ENCODE measurements at places on chromosomes 11 and 22.

DNA sequence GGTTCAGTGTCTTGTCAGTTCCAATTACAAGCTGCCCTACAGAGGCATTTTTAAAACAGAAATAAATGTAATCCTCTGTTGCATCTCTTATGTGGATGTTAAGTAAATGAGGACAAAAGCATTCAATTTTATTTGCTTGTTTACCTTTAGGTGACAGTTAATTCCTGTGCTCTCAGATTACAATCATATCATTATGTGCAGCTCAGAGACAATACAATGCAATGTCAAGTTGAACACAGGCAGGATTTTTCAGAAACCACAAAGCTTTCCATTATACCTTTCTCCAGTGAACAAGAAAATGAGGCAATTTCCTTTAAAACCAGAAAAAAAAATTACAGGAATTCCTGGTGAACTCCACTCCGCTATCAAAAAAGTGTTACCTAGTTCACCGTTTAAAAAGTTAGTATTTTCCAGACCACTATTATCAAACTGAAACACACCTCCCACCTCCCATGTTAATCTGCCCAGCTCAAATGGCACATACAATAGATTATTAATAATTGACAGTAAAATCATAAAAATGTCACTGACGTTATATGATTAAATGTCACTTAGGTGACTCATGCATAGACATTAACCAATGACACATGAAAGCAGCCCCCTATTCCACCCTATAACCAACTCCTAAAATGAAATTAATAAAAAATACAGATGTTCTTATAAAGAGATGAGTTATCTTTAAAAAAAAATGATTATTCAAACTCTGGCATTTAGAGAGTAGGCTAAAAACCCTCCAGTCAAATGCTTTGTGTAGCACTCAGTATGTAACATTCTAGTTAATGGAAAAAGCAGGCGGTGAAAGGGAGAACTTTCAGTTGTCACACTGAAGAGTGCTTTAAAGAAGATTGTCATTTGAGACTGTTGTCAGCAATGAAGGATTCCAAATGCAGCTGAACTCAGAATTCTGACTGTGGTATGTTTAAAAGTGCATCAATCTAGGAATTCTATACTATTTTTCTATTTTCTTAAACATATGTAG lies 98.6 kb downstream of the MUC15 start:
- H3K27me3 ChIP-seq, result no peaks in the 10 kb centered on the region
- H3K4me3 ChIP-seq, result no peak overlapping the region
- peak overlapping the region; percentile 28 for H3K27ac ChIP-seq
- no peaks in the 10 kb centered on the region for H3K36me3 ChIP-seq

GRCh38 chr22:20013382-20013871 lies 3.2 kb downstream of the ARVCF start:
- H3K27me3 ChIP-seq, result no peaks in the 10 kb centered on the region
- peaks cover 4% of the 10 kb centered on the region for H3K4me1 ChIP-seq
- no peaks in the 10 kb centered on the region for H3K36me3 ChIP-seq
- peak; percentile 40 for DNase-seq
- no peak overlapping the region for H3K4me3 ChIP-seq

- H3K27me3 ChIP-seq, result no peaks in the 10 kb centered on the region
- no peaks in the 10 kb centered on the region for H3K36me3 ChIP-seq
- no peak overlapping the region for H3K4me3 ChIP-seq
- H3K4me1 ChIP-seq, result no peaks in the 10 kb centered on the region
- DNase-seq, result no peak
Measured at GRCh38 chr11:37657645-37658044, 1059.6 kb upstream of the RAG2 start.

DNA sequence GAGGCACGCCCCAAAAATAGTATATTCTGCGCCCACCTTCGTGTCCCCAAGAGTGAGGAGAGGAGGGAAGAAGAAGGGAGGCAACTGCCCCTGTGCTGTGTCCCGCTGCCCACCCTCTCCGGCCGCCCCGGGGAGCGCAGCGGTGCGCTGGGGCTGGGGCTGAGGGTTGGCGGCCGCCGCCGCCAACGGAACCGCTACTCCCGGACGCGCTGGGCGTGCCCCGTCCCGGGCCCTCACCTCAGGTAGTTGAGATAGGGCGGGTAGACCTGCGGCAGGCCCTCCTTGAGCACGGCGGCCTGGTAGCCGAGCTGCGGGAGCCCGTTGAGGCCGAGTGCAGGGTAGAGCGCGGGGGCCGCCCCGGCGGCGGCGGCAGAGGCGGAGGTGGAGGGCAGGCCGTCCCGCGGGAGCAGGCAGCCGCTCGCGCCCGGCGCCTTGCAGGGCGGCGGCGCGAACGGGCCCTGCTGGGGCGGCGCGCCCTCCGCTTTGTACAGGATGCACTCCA lies 2.4 kb downstream of the PGR start:
- DNase-seq, result no peak
- no peaks in the 10 kb centered on the region for H3K27me3 ChIP-seq
- no peaks in the 10 kb centered on the region for H3K36me3 ChIP-seq
- H3K27ac ChIP-seq, result no peak overlapping the region
- no peaks in the 10 kb centered on the region for H3K4me1 ChIP-seq

DNA sequence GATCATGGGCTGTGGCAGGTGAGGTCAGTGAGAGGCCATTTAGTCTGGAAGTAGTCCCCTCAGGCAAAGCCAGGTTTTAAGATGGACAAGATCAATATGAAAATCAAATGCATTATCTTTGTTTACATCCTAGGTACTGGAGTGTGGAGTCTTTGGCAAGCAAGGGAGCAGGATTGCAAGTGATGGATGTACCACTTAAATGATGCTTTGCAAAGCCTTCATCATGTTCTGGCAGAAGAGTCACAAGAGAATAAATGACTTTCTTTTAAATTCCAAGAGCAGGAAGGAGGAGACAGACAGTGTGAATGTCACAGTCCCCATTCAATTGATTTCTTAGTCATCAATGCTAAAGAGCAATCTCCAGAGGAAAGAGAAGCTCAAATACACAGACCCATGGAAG lies 908.3 kb downstream of the FAM181B start:
- H3K4me3 ChIP-seq, result no peak overlapping the region
- no peak for DNase-seq
- H3K4me1 ChIP-seq, result no peaks in the 10 kb centered on the region
- H3K27me3 ChIP-seq, result no peaks in the 10 kb centered on the region

DNA sequence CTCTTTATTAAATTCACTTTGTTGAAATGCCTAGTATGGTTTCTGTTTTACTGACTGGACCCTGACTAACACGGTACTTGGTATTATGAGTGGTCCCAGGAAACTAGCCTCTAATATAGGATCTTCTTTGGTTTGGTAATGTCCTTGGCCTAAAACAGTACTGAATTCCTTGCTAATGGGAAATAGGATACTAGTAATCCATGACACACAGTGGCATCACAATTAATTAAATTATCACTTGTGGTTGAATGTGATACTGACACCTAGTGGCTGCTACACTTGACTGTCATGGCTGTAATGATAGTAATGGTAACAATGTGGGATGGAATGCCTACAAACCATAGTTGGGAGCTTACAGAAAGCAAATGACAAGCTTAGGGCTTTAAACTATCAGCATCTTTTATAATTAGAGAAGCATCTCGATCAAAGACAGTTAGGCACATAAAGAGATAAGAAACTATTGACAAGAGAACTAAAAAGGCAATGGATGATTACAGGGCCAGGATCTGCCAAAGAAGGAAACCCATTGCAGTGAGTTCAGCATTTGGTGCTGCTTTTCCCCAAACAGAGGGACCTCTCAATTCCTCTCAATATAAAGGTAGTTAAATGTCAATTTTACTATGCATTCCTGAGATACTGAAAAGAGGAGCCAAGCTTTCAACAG lies 8.6 kb downstream of the DNHD1 start:
- H3K36me3 ChIP-seq, result peaks cover 14% of the 10 kb centered on the region
- H3K4me1 ChIP-seq, result no peaks in the 10 kb centered on the region
- H3K4me3 ChIP-seq, result no peak overlapping the region
- no peak overlapping the region for H3K27ac ChIP-seq

DNA sequence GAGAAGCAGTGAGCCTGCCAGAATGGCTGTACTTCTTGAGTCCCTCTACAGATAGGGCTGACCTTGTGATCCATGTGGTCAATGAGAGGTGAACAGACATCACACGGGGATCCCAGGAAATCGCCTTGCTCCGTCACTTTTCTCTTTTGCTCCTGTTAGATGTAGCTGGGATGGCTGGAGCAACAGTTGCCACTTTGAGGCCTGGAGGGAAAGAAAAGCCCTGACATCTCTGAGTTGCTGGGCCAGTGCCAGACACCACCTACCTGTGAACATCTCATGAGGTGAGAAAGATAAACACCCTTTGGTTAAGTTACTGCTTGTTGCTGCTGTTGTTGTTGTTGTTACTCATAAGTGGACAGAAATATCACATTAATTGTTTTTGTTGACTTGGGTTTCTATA lies 840.3 kb downstream of the TBC1D22A start:
- H3K27me3 ChIP-seq, result no peaks in the 10 kb centered on the region
- DNase-seq, result no peak
- no peak overlapping the region for H3K27ac ChIP-seq
- no peaks in the 10 kb centered on the region for H3K4me1 ChIP-seq
- H3K4me3 ChIP-seq, result no peak overlapping the region
- no peaks in the 10 kb centered on the region for H3K36me3 ChIP-seq

DNA sequence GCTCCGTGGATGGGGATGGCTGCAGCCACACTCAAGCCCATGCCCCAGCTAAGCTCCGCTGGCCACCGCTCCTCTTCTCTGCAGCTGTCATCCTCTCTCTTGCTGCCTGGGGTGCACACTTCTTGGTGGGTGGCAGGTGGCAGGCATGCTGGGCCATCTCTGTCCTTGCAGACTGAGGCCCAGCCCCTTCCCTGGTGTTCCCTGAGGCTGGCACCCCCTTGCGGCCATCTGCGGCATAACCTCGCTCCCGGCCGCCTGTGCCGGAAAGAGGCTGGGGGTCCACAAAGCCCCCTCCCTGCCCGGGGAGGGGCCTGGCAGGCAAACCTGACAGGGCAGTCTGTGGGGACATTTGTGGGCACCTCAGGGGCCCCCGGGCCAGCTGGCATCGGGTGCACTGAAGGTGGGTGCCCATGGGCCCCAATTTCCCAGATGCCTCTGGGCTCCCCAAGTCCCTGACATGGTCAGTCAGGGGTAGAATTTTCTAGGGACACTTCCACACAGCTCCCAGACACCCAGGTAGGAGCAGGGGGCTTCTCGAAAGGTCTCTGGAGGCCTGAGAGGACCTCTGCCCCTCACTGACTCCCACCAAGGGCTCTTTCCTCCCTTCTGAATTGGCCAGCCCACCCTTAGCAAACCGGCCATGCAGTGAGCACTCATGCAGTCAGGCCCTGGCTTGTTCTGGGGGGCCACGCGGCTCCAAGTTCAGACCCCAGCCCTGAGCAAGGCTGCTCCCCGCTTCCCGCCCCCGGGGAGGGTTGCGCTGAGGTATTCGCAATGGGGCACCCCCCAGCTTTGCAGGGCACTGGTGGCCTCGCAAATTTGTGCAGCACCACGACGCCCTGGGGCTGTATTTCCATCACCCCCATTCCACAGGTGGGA lies 23.5 kb upstream of the TH start:
- no peak overlapping the region for H3K4me3 ChIP-seq
- H3K27me3 ChIP-seq, result no peaks in the 10 kb centered on the region
- peaks cover 7% of the 10 kb centered on the region for H3K4me1 ChIP-seq
- H3K27ac ChIP-seq, result no peak overlapping the region
- DNase-seq, result peak; percentile 79
- no peaks in the 10 kb centered on the region for H3K36me3 ChIP-seq

DNA sequence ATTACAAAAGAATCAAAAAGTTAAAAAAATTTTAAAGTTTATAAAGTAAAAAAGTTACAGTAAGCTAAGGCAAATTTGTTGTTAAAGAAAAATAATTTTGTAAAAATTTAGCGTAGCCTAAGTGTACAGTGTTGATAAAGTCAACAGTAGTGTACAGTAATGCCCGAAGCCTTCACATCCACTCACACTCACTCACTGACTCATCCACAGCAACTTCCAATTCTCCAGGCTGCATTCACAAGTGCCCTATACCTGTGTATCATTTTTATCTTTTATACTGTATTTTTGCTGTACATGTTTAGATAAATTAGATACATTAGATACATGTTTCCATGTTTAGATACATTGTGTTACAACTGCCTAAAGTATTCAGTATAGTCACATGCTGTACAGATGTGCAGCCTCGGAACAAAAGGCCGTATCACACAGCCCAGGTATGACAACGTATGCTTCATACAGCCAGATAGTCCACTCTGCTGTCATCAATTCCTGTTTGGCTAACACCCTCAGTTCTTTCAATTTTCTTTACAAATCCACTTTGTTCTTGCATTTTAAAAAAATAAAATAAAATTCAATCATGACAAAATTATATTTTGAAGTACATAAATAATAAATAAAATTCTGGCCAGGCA lies 80.7 kb downstream of the RBFOX2 start:
- H3K4me1 ChIP-seq, result no peaks in the 10 kb centered on the region
- H3K4me3 ChIP-seq, result no peak overlapping the region
- no peak overlapping the region for H3K27ac ChIP-seq
- no peaks in the 10 kb centered on the region for H3K36me3 ChIP-seq
